ENCODE measurements at places on chromosomes 1 and 21. TPM values are rescaled to one million over a fixed set of nuclear protein-coding genes. Genes with fewer than 3 reads are reported as not detected.

The CFAP141 gene
- polyA plus RNA-seq, result not detected

The TDRD10 gene
- 1.4 TPM for polyA plus RNA-seq

The ZYG11A gene
- 0.32 TPM for polyA plus RNA-seq

The LRRN2 gene
- polyA plus RNA-seq, result 11.5 TPM

The TP73 gene
- 0.55 TPM for polyA plus RNA-seq

All from left kidney (tissue), 8 donors.